ENCODE measurements at places on chromosomes 4 and X. TPM values are rescaled to one million over a fixed set of nuclear protein-coding genes. Genes with fewer than 3 reads are reported as not detected.

- peaks cover 6% of the 10 kb centered on the region for H3K4me1 ChIP-seq
- H3K36me3 ChIP-seq, result no peaks in the 10 kb centered on the region
- peak overlapping the region; percentile 46 for H3K27ac ChIP-seq
- no peak overlapping the region for H3K4me3 ChIP-seq
- DNase-seq, result peak; percentile 53
Observed at GRCh38 chrX:50799531-50799961, 14.4 kb downstream of the SHROOM4 start.

DNA sequence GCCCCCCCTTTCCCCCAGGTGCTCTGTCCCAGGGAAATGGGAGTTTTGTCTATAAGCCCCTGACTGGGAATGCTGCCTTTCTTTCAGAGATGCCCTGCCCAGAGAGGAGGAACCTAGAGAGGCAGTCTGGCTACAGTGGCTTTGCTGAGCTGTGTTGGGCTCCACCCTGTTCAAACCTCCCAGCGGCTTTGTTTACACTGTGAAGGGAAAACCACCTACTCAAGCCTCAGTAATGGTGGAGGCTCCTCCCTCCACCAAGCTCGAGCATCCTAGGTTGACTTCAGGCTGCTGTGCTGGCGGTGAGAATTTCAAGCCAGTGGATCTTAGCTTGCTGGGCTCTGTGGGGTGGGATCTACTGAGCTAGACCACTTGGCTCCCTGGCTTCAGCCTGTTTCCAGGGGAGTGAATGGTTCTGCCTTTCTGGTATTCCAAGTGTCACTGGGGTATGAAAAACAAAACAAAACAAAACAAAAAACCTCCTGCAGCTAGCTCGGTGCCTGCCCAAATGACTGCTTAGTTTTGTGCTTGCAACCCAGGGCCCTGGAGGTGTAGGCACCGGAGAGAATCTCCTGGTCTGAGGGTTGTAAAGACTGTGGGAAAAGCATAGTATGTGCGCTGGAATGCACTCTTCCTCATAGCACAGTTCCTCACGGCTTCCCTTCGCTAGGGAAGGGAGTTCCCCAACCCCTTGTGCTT is 41.7 kb downstream of the ITM2A start:
- DNase-seq, result no peak
- H3K27ac ChIP-seq, result no peak overlapping the region
- H3K4me1 ChIP-seq, result no peaks in the 10 kb centered on the region
- H3K27me3 ChIP-seq, result no peaks in the 10 kb centered on the region

DNA sequence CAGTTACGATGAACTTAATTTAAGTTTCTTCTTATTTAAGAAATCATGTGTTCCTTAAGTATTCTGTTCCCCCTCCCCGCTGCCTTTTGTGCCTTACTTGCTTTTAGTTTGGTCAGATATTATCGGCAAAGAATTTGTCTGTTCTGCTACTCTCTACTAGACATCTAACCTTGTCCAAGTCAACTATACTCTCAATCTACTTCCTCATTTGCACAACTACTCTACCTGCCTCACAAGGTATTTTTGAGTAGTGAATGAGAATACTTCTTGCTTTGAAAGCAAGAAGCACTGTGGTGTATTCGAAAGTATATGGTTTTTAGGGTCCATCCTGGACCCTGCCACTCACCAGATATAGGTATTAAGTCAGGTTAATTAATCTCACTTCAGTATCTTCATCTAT is 8.0 kb upstream of the KLHL5 start:
- H3K27me3 ChIP-seq, result no peaks in the 10 kb centered on the region
- no peak overlapping the region for H3K4me3 ChIP-seq

RXFP1 gene
- total RNA-seq, result 6.9 TPM

MAGEB1 gene
- total RNA-seq, result not detected

VEGFC gene
- total RNA-seq, result 16.1 TPM

GC gene
- total RNA-seq, result 0.86 TPM

RPA4 gene
- total RNA-seq, result 1.5 TPM

Measured in lower lobe of right lung (tissue), 2 donors.